ENCODE measurements at places on chromosomes 6 and 20. TPM values are rescaled to one million over a fixed set of nuclear protein-coding genes. Genes with fewer than 3 reads are reported as not detected.

GRCh38 chr6:6806844-6807518, 218.5 kb downstream of the LY86 start:
- peak; percentile 49 for DNase-seq

WFDC12 gene
- total RNA-seq = not detected

- no peak for DNase-seq
Observed at GRCh38 chr6:63517221-63517620, 55.1 kb upstream of the LOC128125822 start.

DNA sequence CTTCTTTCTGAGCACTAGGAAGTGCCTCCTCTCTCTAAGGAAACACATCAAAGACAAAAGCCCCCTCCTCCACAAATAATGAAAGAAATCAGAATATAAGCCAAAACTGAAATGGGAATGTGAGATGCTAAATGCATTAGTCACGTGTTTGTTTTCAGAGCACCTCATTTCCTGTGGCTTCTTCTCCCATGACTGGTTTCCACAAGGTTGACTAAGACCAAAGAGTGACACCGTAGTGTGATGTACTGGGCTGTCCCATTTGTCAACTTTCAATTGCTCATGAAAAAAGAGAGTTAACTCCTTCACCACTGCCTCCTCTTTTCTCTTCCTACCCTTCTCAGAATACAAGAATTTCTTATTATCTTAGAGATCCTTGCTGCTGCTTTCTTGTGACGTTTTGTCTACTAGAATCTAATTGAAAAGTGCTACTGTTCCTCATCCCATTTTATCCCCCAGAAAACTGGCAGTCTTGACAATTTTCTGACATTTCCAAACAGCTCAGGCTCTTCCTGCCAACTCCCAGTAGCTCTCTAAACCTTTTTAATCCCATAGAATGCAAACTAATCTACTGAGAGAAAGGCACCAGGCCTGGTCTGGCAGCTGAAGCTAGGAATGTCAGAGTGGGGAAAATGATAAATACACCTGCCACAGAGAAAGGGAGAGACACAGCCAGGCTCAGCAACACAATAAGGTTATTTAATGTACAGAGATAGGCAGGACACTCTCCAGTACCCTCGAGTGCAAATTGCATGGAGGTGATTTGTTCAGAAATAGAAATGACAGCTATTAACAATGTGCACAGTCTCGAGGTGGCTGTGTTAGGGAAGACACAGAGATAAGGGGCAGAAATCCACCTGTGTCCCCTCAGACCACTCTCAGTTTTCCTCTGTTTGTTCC, 671.7 kb upstream of the NRSN1 start:
- DNase-seq = no peak

CFB gene
- total RNA-seq = 66.5 TPM

DNA sequence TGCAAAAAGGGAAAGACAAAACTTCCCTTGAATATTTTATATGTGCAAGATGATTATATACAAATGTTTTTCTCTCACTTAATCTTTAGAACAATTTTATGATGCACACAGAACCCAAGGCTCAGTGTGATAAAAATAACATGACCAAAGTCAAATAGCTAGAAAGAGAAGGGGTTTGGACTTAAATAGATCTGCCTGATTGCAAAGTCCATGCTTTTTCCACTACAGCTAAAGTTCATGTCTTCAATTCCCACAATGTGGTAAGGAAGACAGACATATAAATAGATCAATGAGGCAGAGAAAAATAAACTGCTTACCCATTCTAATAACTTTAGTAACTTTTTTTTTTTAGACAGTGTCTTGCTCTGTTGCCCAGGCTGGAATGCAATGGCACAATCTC, 143.8 kb downstream of the CDK19 start:
- no peak for DNase-seq

DNA sequence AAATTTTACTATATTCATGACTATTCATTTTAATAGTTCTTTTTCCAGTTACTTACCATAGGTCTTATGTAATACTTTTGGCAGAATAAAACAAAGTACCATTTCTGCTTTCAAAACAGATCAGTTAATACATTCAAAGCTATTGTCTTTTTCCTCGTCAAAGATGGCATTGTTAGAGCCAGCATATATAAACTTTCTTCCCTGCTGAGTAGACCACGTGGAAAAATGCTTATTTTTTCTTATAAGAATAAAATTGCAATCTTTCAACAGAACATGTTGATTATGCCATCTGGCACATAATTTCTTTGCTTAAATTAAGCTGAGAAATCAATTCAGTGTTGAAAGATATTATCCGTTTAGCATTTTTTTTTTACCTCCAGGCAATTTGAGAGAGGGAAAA, 34.9 kb upstream of the EXOC2 start:
- no peak for DNase-seq

DNA sequence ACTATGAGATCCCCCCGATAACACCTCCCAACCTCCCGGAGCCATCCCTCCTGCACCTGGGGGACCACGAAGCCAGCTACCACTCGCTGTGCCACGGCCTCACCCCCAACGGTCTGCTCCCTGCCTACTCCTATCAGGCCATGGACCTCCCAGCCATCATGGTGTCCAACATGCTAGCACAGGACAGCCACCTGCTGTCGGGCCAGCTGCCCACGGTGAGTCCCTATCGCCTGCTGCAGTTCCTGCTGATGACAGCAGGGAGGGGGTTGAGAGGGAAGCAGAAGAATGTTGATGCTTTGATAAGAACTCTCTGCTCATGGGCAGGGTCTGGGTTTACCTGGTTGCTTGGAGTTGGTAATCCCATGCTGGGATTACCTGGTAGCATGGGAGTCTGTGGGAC, 91.9 kb downstream of the TOX2 start:
- DNase-seq = no peak

PPIL1 gene
- 16.4 TPM for total RNA-seq

FHL5 gene
- total RNA-seq = 28.3 TPM

GRCh38 chr20:23604306-23604705, 1.4 kb downstream of the CST9 start:
- DNase-seq = no peak

All from tibial nerve (tissue), 4 donors.